Activated CD4-positive, CD25-positive, alpha-beta regulatory T cell (primary cell): ENCODE measurements at places on chromosomes 7 and 10.

DNA sequence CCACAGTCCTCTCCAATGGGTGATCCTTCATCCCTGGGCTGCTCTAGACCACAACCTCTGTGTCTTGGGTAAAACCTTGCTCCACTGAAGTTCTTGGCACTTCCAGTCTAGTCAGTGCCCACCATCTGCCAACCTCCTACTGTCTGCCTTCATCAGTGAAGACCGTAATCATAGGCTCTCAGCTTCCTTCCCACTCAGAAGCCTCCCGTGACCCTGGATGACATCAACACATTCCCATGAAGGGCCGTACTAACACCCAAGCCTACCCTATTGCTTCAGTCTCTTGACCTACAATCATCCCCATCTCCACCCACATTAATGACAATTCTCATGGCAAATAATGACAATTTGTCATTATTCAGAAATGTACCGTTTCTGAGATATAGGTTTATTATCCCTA, 27.6 kb upstream of the GARS1 start:
- no peak for DNase-seq

DNA sequence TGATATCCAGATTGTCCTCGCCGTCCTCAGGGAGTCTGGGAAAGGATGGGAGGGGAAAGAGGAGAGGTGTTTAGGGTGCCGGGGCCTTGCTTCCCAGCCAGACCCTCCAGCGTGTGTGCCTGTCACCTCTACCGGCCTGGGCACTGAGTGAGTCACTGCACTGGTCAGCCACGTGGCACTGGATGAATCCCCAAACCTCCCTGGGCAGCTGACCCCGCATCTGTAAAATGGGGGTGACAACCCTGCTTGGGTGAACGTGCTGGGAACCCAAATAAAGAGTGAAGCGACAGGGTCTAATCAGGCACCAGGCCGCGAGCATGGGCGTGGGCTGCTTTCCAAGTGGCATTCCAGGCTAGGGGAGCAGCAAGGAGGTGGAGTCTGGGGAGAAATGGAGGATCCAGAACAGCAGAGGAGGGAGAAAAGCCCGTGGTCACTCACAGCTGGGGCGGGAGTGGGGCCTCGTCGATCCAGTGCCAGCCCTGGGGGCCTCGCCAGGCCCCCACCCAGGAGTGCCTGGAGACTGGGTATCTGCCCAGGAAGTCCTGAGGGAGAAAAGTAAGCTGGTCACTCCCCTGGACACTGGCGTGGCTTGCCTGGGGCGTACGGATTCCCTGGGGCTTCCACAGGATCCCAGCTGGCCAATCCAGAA, 29.7 kb downstream of the KLRG2 start:
- no peak for DNase-seq

DNA sequence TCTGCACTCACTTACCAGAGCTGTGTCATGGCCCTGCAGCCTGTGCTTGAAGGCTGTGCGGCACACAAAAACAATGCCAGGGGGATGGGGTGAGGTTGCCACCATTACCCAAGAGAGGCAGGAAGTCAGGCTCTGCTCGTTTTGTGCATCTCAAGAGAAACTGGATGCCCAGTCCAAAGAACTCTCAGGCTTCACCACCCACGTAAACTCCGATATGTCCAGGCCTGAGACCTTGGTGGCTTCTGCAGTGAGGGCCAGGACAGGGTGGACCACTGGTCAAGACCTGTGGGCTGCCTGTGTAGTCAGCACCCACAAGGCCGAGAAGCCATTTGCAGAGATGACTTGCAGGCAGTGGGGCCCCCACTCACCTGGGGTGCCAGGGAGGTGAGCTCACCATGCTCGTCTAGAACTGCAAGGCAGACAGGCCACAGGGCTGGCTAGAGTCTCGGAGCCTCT, 54.7 kb upstream of the EBF3 start:
- DNase-seq: no peak

DNA sequence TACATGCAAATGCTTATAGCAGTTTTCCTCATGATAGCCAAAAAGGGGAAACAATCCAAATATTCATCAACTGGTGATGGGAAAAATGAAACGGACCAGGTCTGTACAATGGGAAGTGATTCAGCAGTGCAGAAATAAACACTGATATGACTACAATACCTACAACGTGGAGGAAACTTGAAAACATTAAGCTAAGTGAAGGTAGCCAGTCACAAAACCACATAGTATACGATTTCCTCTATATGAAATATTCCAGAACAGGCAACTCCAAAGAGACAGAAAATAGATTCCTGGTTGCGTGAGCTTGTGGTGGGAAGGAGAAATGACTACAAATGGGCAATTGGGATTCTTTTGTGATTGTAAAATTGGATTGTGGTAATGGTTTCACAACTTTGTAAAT, 263.1 kb upstream of the PITRM1 start:
- DNase-seq: no peak

DNA sequence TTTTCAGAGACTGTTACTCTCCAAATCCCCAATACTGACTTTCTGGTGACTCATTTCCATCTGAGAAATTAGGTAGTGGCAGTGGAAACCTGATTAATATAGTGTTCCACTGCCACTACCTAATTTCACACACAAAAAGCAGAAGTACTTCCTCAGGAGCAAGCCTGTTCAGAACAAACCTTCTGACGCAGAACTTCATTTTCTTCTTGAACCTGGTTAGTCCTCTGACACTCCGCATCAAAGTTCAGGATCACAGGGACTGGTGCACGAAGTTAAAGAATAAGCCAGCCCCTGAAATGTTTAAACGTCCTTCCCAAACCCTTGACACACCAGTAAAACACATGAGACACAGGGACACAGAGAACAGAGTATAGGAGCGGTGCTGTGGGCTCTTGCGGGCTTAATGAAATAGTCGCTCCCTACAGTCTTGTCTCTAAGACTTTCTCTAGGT, 4.4 kb downstream of the WDR91 start:
- DNase-seq: no peak

DNA sequence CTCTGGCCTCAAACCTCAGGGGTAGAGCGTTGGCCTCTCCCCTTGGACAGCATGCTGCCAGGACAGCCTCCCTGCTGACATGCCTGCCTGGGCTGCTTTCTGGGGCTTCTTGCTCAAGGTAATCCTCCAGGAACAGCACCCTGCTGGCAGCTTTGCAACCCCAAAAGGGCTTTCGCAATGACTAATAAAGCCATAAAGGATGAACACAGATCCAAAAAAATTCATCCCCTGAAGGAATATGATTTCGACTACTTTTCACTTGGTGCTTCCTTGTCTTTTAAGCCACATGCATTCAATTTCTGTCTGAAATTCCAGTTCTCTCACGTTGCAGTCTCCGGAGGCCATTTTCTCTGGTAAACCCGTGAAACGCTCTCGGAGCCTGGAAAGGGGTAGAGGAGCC, 15.1 kb upstream of the SH3PXD2A start:
- DNase-seq: no peak

GRCh38 chr10:124068929-124069328, 24.5 kb downstream of the CHST15 start:
- no peak for DNase-seq

- peak; percentile 59 for DNase-seq
Observed at GRCh38 chr10:80699602-80700039, 161.9 kb downstream of the SH2D4B start.

- no peak for DNase-seq
Observed at GRCh38 chr7:17407229-17407628, 108.8 kb downstream of the AHR start.

- DNase-seq: no peak
Observed at GRCh38 chr10:128763588-128763987, 637.4 kb upstream of the MKI67 start.

DNA sequence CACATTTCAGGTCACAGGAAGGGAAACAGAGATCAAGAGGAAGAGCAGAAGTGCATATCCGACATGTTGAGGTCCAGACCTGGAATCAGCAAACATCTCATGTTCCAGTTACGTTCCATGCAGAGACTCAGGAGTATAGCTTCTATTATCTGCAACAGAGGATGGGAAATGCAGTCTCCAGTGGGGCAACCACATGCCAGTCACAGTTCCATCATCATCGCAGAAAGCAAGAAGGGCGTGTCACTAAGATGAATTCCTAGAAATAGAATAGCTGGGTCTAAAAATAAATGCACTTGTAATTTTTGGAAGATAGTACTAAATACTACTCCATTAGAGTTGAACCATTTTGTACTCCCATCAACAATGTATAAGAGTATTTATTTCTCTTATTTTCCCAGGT, 133.2 kb upstream of the MDFIC start:
- no peak for DNase-seq

DNA sequence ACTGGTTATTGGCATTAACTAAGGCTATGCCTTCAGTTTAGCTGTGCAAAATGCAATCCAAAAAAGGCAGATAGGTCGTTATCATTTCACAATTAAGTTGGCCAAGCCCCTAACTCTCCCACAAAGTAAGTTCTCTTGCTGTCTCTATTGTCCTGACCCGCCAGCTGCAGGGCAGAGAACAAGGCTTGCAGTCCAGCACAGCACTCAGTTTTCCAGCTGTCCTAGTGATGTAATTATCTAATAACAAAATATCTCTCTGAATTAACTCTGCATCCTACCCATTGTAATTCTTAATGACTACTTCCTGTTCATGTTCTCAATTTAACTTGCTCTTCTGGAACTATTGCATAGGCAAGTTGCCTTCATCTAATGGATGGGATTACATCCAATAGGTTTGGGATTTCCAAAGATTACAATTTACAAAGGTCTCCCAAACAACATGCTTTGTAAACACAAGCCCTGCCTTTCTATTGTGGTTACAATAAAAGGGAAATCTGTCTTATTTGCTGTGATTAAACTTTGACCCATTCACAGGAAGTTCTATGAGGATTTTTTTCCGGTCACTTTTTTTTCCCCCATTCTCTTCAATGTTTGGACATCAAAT, 55.2 kb downstream of the CDK6 start:
- no peak for DNase-seq

GRCh38 chr10:78177491-78178185, 144.0 kb downstream of the RPS24 start:
- no peak for DNase-seq

DNA sequence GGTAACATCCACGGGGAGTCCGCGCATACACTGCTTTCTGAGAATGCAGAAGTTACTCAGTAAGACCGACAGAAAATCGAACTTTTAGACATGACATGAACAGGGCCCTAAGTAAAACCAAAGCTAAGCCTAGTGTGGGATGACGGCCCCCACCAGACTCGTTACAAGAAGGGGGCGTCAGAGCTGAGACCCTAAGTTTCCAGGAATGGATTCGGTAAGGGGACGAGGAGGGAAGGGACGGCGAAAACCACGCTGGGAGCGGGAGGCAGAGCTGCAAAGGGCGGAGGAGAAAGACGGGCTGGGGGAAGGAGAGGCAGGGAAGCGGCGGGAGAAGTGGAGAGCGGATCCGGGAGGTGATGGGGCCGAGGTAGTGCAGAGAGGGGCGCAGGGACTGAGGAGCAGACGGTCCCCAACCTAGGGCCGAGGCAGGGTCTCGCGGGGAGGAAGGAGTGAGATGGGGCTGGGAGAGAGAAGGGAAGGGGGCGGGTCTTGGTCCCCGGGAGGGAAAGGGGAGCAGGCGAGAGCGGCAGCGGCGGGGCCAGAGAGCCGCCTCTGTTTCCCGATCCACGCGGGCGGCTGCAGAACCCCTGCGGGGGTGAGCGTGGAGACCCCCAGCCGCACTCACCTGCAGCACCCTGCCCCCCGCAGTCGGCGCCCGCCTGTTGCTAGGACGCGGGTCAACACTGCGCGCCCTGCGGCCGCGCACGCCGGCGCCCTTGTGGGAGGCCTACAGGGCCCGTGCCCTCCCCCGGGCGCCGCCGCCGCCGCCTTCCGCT, 513 bp downstream of the ODAD2 start:
- no peak for DNase-seq

DNA sequence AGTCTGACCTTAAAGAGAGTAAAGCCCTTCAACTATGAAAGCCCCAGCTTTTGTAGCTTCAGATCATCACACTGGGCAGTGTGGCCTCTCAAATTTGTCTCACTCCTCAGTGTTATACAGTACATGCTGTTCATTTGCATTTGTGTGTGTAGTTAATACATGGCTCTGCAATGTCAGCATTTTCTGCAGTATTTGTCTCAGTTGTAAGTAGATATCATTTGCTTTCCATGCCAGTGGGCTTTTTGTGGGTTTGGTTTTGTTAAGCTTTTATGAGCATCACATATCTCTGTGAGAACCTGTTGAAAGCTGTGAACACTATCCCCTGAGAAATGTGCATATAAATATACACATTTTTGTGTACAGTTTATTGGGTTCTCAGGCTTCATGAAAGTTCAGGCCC, 57.0 kb downstream of the ZNF277 start:
- no peak for DNase-seq

DNA sequence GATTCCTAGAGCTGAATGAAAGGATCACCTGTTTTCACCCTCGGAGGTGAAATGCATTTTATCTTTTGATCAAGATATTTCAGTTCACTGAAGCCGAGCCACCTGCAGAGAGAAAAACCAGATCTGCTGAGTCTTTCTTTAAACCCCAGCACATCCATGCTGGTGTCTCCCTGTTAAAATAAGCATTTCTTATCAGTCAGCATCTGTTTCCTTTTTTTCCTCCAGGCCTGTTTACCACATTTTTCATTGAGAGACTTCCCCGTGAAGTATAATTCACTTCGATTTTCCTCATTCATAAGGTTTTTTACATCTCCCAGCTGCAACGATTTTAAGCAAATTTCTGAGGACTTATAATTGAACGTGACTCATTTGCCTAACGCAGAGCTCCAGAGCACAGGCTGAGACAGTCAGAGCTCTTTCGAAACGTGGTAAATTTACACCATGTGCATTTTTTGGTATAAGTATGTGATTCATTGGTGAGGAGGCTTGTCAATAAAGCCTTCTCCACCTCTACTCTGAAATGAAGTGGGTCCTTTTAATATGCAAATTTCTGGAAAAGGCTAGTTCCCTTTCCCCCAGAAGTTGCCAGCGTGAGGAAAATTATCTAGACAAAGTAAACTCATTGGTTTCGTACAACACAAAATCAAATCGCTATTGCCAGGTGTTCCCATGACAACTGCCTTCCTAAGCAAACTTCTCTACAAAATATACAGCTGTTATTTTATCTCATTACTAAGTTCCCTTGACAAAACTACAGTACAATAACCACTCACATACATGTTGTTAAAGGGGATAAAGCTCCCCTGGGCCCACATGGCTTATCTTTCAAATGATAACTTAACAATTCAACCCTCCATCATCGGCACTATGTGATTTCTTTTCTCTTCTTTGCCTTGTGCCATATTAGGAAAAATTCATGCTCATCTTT, 374.8 kb upstream of the AKR1E2 start:
- DNase-seq: no peak
